ENCODE measurements at places on chromosomes 13 and 19. TPM values are rescaled to one million over a fixed set of nuclear protein-coding genes. Genes with fewer than 3 reads are reported as not detected.

The SULT2B1 gene
- not detected for total RNA-seq

The KIR2DL1 gene
- total RNA-seq = not detected

GRCh38 chr13:21668732-21669275, 2.1 kb upstream of the FGF9 start:
- peaks cover 40% of the 10 kb centered on the region for H3K27me3 ChIP-seq
- H3K36me3 ChIP-seq = no peaks in the 10 kb centered on the region
- no peak for DNase-seq
- H3K4me3 ChIP-seq = peak overlapping the region; percentile 75

- peaks cover 3% of the 10 kb centered on the region for H3K36me3 ChIP-seq
- H3K27me3 ChIP-seq = no peaks in the 10 kb centered on the region
- H3K4me3 ChIP-seq = no peak overlapping the region
- no peak overlapping the region for H3K27ac ChIP-seq
- no peaks in the 10 kb centered on the region for H3K4me1 ChIP-seq
Measured at GRCh38 chr13:26280295-26280694, 26.4 kb downstream of the CDK8 start.

The LILRB2 gene
- 9.2 TPM for total RNA-seq

DNA sequence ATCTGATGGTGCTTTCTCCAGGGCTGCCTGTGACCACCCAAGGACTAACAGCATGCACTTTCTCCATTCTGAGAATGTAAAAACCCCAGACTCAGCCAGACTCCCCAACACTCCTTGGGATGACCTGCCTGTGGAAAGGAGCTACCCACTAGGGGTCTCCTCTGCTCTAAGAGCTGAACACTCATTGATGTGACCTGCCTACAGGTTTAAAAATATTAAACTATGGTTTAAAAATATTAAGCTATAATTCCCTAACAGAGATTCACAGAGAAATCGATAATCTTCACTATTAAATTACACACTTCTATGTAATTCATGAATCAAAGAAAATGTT, 696.2 kb upstream of the SLITRK5 start:
- no peak overlapping the region for H3K4me3 ChIP-seq
- H3K36me3 ChIP-seq = no peaks in the 10 kb centered on the region
- H3K4me1 ChIP-seq = no peaks in the 10 kb centered on the region
- H3K27ac ChIP-seq = no peak overlapping the region
- no peaks in the 10 kb centered on the region for H3K27me3 ChIP-seq

DNA sequence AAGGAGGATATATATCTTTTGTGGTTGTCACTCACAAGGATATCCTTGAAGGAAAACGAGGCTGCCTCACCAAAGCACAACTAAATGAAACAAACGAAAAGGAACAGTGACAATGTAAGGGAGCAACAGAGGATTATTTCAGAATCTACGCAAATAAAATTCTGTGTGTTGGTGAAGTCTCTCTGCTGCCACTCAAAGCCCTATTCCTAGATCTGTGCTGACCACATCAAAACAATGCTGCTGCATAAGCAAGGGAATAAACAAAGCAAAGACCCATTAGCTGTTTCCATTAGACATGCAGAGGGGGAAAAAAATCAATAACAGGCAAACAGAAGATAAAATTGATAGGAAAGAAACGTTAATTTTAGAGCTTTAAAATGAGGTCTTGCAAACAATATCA, 204.4 kb downstream of the MZT1 start:
- H3K4me3 ChIP-seq = no peak overlapping the region
- no peak for DNase-seq
- H3K27ac ChIP-seq = no peak overlapping the region
- H3K4me1 ChIP-seq = no peaks in the 10 kb centered on the region
- H3K36me3 ChIP-seq = no peaks in the 10 kb centered on the region
